Activated T-helper 1 cell treated with anti-CD3 and anti-CD28 coated beads, Interleukin-12 subunit alpha, Interleukin-12 subunit beta, Interleukin-2, Interleukin-4 antibody, amounts not matched to agents 30 ng/mL and 10 ng/mL and 1 ng/mL, durations not matched to agents 14 hours and 24 hours and 36 hours (primary cell): ENCODE measurements at places on chromosomes 16 and 17.

GRCh38 chr17:77996256-77996655 is 37.8 kb downstream of the TNRC6C start:
- DNase-seq, result no peak
- H3K36me3 ChIP-seq, result no peaks in the 10 kb centered on the region
- H3K27ac ChIP-seq, result no peak overlapping the region
- no peak overlapping the region for H3K4me3 ChIP-seq
- no peaks in the 10 kb centered on the region for H3K4me1 ChIP-seq

DNA sequence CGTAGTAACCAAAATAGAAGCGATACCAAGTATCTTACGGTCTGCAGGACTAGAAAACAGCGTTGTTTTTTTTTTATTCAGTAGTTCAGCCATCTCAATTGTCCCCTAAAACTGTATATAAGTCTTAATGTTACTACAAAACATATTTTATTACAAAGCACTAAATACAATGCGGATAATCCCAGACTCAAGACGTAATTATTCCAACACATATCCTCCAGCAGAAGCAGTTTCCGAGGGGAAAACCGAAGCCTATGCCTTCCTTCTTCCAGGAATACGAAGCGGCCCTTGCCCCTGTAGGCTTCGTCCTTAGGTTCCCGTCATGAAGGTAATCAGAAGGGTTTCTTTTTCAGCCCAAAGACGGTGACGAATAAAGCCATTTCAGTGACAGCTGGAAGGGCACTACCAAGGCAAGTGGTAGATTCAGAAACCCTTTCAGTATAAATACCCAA is 2.3 kb downstream of the TMEM107 start:
- H3K27ac ChIP-seq, result peak overlapping the region; percentile 99
- peak overlapping the region; percentile 87 for H3K4me3 ChIP-seq
- H3K4me1 ChIP-seq, result peaks cover 40% of the 10 kb centered on the region
- H3K27me3 ChIP-seq, result peaks cover under 1% of the 10 kb centered on the region

DNA sequence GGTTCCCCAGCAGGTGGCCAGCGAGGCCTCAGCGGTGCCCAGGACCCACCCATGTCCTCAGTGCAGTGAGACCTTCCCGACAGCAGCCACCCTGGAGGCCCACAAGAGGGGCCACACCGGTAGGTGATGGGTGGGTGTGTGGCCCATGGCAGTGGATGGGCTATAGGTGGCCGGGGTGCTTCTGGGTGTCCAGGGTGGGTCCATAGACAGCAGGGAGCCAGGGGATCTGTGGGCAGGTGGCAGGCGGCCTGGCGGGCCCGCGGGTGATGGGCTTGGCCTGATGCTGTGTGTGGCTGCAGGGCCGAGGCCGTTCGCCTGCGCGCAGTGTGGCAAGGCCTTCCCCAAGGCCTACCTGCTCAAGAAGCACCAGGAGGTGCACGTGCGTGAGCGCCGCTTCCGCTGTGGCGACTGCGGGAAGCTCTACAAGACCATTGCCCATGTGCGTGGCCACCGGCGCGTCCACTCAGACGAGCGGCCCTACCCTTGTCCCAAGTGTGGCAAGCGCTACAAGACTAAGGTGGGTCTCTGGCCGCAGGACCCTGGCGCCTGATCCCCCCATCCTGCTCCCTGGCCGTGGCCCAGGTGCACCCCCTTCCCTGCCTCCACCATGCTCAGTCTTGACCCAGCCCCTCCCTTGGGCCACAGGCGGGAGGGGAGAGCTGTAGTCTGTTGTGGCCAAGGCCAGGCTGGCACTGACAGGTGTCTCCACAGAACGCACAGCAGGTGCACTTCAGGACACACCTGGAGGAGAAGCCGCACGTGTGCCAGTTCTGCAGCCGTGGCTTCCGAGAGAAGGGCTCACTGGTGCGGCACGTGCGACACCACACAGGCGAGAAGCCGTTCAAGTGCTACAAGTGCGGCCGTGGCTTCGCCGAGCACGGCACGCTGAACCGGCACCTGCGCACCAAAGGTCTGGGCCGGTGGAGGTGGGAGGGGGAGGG is 2.1 kb upstream of the DNASE1L2 start:
- peaks cover 2% of the 10 kb centered on the region for H3K27me3 ChIP-seq
- no peaks in the 10 kb centered on the region for H3K4me1 ChIP-seq
- H3K4me3 ChIP-seq, result no peak overlapping the region
- no peak for DNase-seq
- peaks cover 9% of the 10 kb centered on the region for H3K36me3 ChIP-seq

GRCh38 chr17:27559506-27560481 is 71.2 kb upstream of the LGALS9 start:
- peaks cover 54% of the 10 kb centered on the region for H3K36me3 ChIP-seq
- no peak overlapping the region for H3K4me3 ChIP-seq
- H3K4me1 ChIP-seq, result peaks cover 58% of the 10 kb centered on the region
- no peaks in the 10 kb centered on the region for H3K27me3 ChIP-seq

DNA sequence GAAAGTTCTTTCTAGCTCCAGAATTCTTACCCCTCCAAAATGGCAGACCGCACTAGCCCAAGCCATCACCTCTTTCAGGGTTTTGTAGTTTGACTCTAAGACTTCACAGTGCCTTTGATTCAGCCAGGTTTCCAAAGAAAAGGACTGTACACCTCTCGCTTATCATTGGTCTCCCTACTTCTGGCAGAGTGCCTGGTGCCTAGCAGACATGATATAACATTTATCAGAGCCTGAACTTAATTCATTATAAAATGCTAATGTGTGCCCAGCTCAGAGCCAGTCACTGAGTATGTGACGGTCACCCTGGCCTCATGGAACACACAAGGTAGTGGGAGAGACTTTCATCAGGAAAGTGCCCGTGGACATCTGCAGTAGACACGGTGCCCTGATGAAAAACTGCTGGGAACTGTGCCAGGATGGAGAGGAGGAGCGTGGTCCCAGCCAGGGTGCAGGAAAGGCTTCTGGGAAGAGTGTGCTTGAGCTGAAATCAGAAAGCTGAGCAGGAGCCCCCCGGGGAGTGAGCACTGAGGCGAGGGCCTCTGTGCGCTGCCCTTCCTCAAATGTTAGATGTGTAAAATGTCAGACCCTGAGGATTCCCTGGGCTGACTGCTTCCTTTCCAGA is 34.3 kb upstream of the LGALS9 start:
- H3K4me3 ChIP-seq, result no peak overlapping the region
- H3K36me3 ChIP-seq, result peaks cover 46% of the 10 kb centered on the region
- DNase-seq, result no peak
- H3K27ac ChIP-seq, result peak overlapping the region; percentile 86
- no peaks in the 10 kb centered on the region for H3K27me3 ChIP-seq
- peaks cover 40% of the 10 kb centered on the region for H3K4me1 ChIP-seq

GRCh38 chr17:77456951-77457548 is 316.3 kb downstream of the SEC14L1 start:
- peaks cover 82% of the 10 kb centered on the region for H3K4me1 ChIP-seq
- peak overlapping the region; percentile 98 for H3K27ac ChIP-seq
- peak overlapping the region; percentile 95 for H3K4me3 ChIP-seq

DNA sequence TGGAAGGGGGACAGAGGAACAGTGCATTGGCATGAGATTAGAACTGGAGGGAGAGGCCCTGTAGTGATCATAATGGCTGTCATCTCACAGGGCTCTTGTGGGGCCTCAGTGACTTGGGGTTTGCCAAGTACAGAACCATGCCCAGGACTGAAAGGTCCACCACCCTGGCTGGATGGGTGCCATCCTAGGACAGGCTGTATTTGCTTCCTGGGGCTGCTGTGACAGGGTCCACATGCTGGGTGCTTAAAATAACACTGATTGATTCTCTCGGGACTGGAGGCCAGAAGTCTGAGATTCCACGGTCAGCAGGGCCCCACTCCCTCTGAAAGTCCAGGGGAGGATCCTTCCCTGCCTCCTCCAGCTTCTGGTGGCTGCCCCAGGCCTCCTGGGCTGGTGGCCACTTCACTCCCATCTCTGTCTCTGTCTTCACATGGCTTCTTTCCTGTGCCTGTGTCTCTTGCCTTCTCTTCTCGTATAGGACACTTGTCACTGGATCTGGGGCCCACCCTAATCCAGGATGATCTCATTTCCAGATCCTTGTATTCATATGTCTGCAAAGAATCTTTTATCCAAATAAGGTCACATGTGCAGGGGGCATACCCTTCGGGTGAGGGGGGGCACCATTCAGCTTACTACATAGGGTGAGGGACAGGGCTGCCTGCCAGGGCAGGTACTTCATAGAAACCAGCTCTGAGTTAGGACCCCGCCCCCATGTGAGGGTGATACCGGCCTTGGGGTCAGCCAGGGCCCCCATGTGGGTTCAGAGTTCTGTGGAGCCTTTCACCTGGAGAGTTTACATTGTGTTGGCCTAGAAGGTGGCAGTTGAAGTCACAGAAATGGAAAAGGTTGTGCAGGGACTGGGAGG is 52.6 kb downstream of the USP22 start:
- H3K4me3 ChIP-seq, result no peak overlapping the region
- no peak overlapping the region for H3K27ac ChIP-seq
- no peaks in the 10 kb centered on the region for H3K27me3 ChIP-seq
- H3K36me3 ChIP-seq, result no peaks in the 10 kb centered on the region

- DNase-seq, result no peak
- peaks cover 5% of the 10 kb centered on the region for H3K27me3 ChIP-seq
- no peak overlapping the region for H3K27ac ChIP-seq
- H3K4me3 ChIP-seq, result no peak overlapping the region
- H3K4me1 ChIP-seq, result no peaks in the 10 kb centered on the region
Measured at GRCh38 chr17:51533821-51534220, 273.5 kb downstream of the UTP18 start.

- H3K4me1 ChIP-seq, result no peaks in the 10 kb centered on the region
- H3K27ac ChIP-seq, result no peak overlapping the region
- no peak for DNase-seq
- H3K36me3 ChIP-seq, result no peaks in the 10 kb centered on the region
Measured at GRCh38 chr17:34656801-34657200, 77.4 kb downstream of the TMEM132E start.

GRCh38 chr16:57175896-57176295 is 9.9 kb downstream of the PSME3IP1 start:
- no peaks in the 10 kb centered on the region for H3K27me3 ChIP-seq
- no peak overlapping the region for H3K27ac ChIP-seq
- no peak overlapping the region for H3K4me3 ChIP-seq
- H3K4me1 ChIP-seq, result no peaks in the 10 kb centered on the region
- DNase-seq, result no peak

DNA sequence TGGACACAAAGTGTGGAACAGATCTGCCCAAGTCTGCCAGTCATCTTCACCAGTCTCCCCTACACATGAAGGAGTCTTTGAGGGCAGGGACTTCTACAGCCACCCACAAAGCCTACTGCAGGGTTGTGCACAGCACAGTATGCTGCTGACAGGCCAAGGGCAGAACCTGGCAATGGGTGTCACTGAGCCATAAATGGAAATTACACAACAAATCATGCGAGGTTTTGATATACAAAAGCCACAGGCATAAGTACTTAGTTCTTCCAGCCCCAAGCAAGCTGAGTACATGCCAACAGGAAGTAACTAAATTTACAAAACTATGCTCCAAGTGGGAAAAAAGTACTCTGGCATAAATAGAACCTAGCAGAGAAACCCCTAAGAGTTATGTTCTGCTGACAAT is 7.8 kb upstream of the PSMC3IP start:
- H3K36me3 ChIP-seq, result peaks cover 39% of the 10 kb centered on the region
- H3K27ac ChIP-seq, result no peak overlapping the region
- no peak overlapping the region for H3K4me3 ChIP-seq
- no peak for DNase-seq

GRCh38 chr17:71033336-71033735 is 864.0 kb downstream of the KCNJ2 start:
- H3K4me3 ChIP-seq, result no peak overlapping the region
- DNase-seq, result no peak
- no peaks in the 10 kb centered on the region for H3K27me3 ChIP-seq
- H3K36me3 ChIP-seq, result no peaks in the 10 kb centered on the region
- no peaks in the 10 kb centered on the region for H3K4me1 ChIP-seq

DNA sequence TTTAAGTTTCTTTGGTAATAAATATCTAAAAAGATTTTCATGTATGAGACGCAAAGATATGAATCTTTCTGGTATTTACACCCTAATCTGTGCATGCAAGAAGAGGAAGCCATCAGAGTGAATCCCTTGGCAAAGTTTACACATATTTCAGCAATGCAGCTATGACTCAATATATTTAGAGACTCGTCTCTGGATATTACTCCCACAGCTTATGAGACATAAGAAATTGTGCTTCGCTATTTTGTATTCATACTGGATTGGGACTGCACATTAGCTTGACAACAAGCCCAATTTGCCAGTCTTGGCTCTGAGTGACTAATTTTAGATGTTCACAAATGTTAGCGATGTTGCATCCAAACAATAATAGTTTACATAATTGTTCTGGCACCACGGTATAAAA is 532.0 kb downstream of the CDH11 start:
- no peak for DNase-seq
- H3K4me1 ChIP-seq, result no peaks in the 10 kb centered on the region
